NCI-H345 (cell line): ENCODE measurements at places on chromosomes 11 and 22.
A peak's percentile ranks its signal among the peaks of the same experiment; 100 is the strongest.

- no peak for DNase-seq
These were observed 26.1 kb upstream of the BAIAP2L2 start for GRCh38 chr22:38136607-38137006.

DNA sequence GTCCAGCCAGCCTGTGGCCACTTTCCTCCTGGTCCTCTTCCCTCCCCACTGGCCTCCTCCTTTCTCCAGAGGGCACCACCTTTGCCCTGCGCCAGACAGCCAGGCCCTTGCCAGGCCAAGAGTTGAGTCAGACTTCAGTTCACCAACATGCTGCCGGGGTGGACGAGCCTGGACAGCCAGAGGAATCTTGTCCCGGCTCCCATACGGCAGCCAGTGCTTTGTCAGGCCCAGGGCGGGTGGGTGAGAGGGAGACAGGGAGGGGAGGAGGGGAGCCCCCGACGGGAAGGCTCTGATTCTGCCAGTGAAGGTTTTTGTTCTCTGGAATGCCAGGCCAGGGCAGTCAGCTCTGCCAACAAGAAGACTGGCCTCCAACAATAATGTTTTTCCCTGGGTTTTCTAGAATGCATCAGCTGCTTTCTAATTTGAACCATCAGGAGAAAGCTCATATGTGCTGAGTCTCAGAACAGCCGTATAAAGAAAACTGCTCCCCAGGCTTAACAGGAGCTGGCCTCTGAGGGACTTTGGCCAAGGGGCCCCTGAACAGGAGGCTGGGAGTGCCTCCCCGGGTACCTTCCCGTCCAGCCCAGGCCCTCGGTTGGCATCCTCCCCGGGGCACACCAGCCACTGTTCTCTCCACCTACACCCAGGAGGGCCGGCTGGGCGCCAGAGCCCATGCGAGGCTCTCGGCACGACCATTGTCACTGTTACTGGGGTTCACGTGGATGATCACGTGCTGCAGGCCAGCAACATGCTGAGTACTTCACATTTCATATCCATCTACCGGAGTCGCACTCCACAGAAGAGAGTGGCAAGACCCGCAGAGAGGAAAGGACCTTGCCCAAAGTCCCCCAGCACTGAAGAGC is 28.6 kb downstream of the LIF start:
- no peak for DNase-seq

- DNase-seq = no peak
These were observed 13.6 kb upstream of the PANX3 start for GRCh38 chr11:124597626-124598025.

DNA sequence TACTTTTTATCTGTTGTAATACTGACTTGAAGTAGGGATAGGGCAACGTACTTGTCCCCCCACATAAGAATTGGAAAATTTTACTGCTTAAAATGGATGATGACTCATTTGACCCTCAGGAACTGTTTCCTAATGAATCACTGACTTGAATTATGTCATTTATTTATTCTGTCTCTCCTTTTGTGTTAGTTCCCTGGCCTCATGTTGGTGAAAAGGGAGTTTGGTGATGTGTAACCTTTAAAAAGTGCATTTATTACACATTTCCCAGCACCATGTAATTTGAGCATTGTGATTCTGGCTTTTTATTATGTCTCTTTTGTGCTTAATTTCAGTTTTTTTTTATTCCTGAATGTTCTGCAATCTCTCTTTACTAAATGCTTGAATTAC is 20.3 kb upstream of the PGM2L1 start:
- peak; percentile 32 for DNase-seq
